ENCODE measurements at places on chromosomes 2 and 18.

- no peak for DNase-seq
Measured at GRCh38 chr2:6926071-6926732, 9.0 kb downstream of the RNF144A start.

- DNase-seq, result no peak
Measured at GRCh38 chr2:171163261-171163660, 2.6 kb upstream of the TLK1 start.

DNA sequence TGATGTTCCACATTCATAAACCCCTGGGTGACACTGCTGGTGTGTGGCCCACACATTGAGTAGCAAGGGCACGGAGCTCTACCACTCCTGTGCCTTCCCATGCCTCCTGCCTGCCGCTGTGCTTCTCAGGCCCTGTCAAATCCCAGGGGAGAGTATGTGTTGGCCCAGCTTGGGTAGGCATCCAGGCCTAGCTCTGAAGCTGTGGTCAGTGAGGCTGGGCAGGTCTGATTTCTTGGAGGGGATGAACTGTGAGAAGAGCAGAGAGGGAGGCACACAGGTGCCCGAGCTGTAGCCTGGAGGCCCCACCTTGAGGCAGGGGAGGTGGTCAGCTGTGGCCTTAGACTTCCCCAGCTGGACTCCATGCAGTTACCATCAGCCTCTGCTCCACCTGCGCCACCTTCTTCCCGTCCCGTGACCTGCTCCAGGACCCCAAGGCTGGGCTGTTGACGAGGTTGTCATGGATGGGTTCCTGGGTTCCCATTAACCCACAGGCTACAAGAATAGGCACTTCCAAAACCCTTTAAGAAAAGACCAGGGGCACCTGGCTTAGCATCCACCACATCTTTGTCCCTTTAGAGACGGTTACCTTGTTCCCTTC lies 23.6 kb downstream of the MCFD2 start:
- no peak for DNase-seq

- peak; percentile 15 for DNase-seq
Measured at GRCh38 chr2:214310319-214310718, 100.5 kb upstream of the VWC2L start.

GRCh38 chr2:28642796-28643195 lies 108.8 kb upstream of the PPP1CB start:
- no peak for DNase-seq

DNA sequence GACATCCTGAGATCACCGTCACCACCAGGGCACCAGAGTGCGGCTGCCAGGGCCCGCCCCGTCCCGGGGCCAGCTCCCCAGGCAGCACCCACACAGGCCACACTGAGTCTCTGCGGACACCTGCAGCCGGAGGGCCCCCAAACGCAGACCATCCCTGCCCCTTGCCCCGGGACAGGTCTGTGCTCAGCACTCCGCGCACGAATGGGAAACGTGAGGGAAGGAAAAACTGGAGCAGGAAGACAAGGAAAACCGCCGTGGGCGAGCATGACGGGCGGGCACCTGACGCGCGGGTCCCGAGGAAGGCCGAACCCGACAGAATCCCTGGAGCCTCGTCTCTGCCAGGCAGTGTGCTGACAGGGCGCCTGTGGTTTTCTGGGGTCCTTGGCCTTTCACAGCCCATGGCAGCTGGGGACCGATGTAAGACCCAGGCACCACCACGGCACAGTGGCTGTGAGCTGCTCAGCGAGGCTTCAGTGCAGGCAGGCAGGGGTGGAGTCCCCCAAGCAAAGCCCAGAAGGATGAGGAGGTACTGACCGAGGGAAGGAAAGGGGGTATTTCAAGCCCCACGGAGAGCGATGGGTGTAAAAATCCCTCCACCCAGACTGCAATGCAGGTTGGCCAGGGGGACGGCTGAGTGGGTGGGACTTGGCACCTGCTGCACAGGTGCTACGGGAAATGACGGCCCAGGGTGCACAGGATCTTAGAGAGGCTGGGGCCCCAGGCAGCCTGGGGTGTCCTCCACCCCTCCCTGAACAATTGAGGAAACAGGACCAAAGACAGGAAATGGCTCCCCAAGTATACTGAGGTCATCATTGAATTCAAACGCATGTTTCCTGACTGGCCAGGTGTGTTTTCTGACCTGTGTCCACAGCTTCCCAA lies 59.0 kb downstream of the PXDN start:
- DNase-seq, result no peak

GRCh38 chr2:135965756-135966155 lies 19.7 kb downstream of the DARS1 start:
- no peak for DNase-seq

GRCh38 chr18:9735238-9735637 lies 27.1 kb downstream of the RAB31 start:
- DNase-seq, result no peak

GRCh38 chr2:175136334-175137215 lies 31.4 kb downstream of the ATF2 start:
- no peak for DNase-seq

- no peak for DNase-seq
Measured at GRCh38 chr2:134782792-134783191, 55.6 kb upstream of the ACMSD start.

DNA sequence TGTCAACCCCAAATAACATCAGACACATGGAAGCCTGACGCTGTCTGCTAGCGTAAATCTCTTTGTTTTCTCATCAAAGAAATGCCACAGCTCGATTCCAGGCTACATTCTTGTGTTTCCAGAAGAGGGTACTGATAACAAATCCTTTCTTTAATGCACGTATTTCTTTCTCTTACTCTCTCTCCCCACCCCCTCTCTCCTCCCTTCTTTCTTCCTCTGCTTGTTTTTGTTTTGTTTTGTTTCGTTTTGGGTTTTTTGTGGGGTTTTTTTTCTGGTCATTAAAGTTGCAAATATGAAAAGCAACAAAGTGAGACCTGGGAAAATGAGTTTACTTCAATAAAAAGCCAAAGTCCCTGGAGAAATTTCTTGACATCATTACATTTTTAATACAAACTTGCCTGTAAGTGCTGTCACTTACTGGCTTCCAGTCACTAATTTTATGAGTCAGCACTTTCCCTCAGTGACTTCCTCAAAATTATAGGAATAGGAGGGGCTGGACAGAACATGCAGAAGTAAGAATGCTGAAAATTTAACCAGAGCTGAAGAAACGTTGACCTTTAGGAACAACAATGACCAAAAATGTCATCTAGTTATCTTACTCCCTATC lies 106.7 kb upstream of the NABP1 start:
- DNase-seq, result no peak
